CD4-positive, alpha-beta T cell treated with Interleukin-2 at 100 ng/mL for 4 hours (primary cell): ENCODE measurements at places on chromosomes 5 and 9.

- DNase-seq: no peak
Observed at GRCh38 chr5:120927950-120928530, 463.9 kb downstream of the PRR16 start.

DNA sequence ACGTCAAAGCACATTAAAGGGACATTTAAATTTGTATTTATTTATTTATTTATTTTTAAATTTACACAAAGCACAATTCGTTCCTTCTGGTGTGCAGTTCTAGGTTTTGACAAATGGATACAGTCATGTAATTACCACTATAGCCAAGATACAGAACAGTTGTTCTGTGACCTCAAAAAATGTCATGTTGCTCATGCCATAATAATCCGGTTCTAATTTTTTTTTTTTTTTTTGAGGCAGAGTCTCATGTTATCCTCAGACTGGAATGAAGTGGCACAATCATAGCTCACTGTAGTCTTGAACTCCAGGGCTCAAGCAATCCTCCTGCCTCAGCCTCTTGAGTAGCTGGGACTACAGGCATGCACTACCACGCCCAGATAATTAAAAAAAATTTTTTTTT is 7.8 kb downstream of the IGFBPL1 start:
- no peak for DNase-seq

DNA sequence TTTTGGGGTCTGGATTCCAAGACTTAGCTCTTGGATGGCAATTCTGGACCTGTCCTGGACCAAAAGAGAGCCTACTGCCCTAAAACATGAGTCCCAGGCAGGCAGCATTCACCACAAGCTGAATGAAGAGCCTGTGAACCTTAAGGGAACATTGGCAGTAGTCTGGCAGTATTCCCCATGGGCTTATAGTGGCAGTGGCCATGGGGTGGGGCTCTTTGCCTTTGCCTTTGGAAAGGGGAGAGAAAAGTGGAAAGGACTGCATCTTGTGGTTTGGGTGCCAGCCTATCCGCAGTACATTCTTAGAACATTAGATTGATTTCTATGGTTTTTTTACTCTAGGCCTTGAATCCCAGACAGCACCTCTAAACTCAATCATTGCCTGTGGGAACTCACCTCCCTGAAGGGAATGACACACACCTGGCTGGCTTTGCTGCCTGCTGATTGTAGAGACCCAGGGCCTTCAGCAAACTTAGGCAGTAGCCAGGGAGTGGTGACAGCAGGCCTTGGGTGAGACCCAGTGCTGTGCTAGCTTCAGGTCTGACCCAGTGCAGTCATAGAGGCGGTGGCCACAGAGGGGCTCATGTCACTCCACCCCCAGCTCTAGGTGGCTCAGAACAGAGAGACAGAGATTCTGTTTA is 216.3 kb downstream of the CETN3 start:
- DNase-seq: no peak

DNA sequence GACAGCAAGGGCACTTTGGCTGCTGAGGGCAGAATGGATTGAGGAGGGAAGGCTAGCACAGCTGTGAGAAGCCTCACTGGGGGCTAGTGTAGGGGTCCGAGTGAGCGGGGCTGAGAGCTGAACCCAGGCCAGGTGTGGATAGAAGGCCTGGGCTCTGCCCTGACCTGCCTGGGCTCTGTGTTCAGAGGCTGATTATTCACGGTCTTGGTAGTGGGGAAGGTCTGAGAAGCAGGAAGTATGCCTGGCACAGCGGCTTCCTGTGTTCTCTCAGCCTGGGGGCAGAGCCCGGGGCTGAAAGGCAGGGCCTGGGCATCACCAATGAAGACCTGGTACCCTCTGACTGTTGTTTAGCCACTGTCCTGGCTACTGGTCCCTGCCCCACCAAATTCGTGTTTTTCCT is 136.4 kb upstream of the TBC1D2 start:
- DNase-seq: no peak

DNA sequence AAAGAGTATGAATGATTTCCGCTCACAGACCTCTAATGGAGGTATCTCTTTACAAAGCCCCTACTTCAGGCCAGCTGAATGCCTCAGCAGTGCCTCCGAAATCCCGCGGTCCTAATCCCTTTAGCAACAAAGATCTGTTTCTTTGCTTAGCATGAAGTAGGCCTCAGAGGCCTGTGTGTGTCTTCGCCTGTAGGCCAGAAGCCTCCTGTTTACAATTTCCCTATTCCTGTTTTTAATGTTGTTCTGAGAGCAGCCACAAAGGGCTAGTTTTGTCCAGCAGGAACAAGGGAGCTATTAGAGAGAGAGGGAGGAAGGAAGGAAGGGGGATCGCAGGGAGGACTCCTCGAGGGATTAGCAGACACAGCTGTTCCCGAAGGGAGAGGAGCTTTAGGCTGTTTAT is 166.4 kb upstream of the SPRY4 start:
- no peak for DNase-seq

- DNase-seq: no peak
Observed at GRCh38 chr9:132498531-132499210, 83.7 kb upstream of the BARHL1 start.

DNA sequence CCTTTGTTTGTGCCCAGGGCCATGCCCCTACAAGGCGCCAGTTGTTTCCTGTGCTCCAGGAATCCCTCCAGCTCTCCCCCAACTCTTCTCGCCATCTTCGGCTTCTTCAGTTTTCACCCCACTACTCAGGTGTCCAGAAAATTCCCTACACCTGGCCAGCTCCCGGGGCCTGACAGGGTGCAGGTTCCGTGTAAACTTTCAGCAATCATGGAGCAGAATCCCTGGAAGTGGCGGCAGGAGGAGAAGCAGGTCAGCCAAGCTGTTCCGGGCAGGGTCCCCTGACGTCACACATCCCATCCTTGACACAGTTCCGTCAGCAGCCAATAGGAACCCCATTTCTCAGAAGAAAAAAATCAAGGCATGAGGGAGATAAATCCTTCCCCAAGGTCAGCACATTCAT is 12.2 kb upstream of the ADGRD2 start:
- no peak for DNase-seq

- DNase-seq: no peak
Observed at GRCh38 chr9:20561531-20561930, 60.8 kb downstream of the MLLT3 start.

- DNase-seq: no peak
Observed at GRCh38 chr9:109681301-109681700, 98.7 kb upstream of the PALM2AKAP2 start.
